NCI-H187 treated with DMSO at 0.1 percent for 48 hours (cell line): ENCODE measurements at places on chromosomes 4 and X.

GRCh38 chr4:63558709-63559108, 850.5 kb downstream of the TECRL start:
- DNase-seq = no peak

- no peak for DNase-seq
Measured at GRCh38 chr4:150821641-150822040, 193.4 kb downstream of the LRBA start.

- DNase-seq = no peak
Measured at GRCh38 chr4:38710053-38710452, 46.1 kb downstream of the KLF3 start.

GRCh38 chr4:73589261-73589847, 30.9 kb downstream of the RASSF6 start:
- DNase-seq = no peak

DNA sequence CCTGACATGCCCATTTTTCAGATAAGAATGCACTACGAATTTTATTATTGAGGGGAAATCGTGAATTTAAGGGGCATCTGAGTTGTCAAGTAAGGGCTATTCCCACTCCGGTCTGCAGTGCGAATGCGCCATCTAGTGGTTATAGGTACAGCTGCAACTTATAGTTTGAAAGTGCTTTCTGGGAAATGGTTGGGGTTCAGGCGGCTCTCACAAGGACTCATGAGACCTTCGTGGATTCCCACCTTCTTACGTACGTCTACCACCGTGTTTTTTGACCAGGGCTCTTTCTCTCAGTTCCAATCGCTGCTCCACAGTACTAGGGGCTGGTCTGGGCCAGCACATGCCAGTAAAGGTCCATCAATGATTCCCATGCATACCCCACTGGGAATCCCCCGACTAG, 12.3 kb downstream of the MSL3 start:
- no peak for DNase-seq
